AG09319 (cell line): ENCODE measurements at places on chromosomes 12 and 14.

- DNase-seq, result no peak
Observed at GRCh38 chr14:90681929-90682328, 134.3 kb downstream of the TTC7B start.

DNA sequence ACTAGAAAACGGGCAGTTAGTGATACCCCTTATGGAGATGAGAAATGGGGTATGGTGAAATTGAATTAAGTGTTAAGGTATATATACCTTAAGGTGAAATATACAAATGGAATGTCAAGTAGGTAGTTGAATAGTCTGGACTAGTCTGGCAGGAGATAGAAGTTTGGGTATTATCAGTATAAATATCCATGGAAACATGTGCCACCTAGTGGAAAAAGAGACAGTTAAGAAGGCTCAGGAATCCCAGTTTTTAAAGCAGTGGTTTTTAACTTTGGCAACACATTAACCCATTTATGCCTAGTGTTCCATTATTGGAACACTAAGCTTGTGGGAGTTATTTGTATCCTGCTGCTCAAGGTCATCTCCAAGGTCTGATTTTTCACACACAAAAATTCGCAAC, 38.6 kb upstream of the TPH2 start:
- DNase-seq, result no peak

GRCh38 chr14:77039285-77040058, 11.0 kb upstream of the IRF2BPL start:
- peak; percentile 55 for DNase-seq

DNA sequence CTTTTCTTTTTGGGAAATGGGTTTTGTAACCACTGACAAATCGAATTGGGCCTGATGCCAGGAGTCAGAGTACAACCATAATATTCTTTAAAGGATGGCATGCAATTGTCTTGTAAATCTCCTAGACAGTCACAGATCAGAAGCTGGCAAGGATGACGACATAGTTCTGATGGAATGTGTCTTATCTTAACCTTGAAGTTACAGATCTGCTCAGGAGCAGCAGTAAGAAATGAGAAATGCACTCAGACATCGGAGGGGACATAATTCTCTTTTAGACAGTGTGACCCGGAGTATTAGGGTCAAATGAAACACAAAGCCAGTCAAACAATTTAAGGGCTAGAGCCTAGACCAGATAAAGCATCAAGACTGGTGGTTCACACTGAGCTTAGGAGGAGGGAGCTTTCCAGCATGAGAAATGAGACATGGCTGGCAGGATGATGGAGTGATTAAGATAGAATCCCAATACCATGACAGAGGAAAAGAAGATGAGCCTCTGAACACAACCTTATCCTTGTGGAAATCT, 17.5 kb downstream of the CBX5 start:
- DNase-seq, result no peak

GRCh38 chr12:113232840-113233585, 11.7 kb downstream of the TPCN1 start:
- no peak for DNase-seq
